Fibroblast of skin of left biceps (primary cell): ENCODE measurements at places on chromosomes 5 and 9.

DNA sequence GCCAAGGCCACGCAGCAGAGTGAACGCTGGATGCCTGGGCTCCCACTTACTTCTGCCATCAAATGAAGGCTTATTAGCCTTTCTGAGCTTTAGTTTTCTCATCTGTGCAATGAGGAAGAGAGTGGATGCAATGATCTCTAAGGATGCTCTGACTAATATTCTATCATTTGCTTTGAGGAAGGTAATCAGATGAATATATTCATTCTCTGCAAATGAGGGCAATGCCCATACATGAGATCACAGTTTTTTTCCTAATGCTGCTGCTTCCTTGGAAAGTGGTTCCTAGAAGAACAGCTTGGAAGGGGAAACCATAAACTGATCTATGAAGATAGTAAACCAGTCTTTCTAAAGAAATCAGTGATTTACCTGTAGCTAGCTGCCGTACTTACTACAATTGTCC lies 152.4 kb downstream of the NSG2 start:
- no peak for DNase-seq

DNA sequence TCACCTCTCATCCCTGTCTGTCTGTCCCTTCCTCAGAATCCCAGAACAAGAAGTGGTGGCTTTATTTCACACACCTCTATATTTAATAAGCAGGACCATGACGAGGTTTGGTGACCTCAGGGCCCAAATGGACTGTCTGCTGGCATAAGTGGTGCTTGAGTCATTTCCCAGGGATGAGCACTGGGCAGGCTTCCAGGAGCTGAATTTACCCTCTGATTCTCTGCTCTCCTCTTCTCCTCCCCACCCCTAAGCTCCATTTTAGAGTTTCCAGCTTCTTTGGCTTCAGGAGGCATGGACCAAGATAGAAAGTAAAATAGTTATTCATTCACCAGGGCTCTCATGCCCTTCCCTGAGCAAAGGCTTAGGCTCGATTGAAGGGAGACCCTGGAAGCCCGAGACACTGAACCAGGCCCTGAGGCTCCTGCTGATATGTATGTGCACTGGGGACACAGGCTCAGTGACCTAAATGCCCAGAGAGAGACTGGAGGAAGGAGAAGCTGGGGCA lies 69.1 kb downstream of the PPARGC1B start:
- DNase-seq, result peak; percentile 42

DNA sequence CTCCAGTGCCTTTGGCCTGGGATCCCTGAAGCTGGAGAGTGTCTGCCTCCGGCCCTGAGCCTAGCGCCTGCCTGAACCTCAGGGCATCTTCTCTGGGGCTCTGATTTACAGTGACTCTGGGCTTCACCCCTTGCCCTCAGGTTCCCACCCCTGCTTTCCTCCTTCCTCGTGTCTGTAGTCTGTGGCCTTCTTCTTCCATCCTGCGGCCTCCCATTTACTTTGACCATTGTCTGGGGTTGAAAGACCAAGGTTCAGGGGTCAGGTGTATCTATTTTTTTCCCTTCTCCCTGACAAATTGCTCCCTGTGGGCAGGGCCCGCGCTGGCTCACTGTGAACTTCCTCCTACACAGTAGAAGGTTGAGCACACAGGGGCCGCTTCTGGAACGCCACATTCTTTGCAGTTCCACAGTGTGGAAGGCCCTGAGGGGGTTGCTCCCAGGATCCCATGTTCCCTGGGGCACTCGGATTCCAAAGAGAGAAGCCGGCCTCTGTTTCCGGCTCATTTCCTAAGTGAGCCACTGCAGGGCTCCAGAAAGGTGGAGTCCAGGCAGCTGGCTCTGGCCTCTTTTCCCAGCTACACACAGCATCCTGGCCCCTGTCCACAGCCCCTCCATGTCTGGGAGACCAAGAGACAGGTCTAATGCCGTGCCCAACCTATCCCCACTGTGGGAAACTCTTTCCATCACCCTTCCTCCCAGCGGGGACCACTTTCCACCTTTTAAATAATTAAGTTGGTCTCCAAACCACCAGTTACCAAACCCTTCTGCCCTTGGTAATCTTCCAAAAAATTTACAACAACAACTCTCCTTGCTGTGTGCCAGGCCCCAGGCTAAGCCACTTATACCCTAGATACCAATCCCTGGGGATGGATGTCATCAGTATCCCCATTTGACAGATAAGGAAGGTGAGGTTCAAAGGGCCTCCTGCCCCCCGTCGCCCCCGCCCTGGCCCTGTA lies 140.3 kb upstream of the IER5L start:
- DNase-seq, result no peak

- no peak for DNase-seq
Observed at GRCh38 chr5:77770293-77771005, 5.7 kb downstream of the TBCA start.

GRCh38 chr5:157903117-157903450 lies 44.1 kb upstream of the CLINT1 start:
- DNase-seq, result no peak

DNA sequence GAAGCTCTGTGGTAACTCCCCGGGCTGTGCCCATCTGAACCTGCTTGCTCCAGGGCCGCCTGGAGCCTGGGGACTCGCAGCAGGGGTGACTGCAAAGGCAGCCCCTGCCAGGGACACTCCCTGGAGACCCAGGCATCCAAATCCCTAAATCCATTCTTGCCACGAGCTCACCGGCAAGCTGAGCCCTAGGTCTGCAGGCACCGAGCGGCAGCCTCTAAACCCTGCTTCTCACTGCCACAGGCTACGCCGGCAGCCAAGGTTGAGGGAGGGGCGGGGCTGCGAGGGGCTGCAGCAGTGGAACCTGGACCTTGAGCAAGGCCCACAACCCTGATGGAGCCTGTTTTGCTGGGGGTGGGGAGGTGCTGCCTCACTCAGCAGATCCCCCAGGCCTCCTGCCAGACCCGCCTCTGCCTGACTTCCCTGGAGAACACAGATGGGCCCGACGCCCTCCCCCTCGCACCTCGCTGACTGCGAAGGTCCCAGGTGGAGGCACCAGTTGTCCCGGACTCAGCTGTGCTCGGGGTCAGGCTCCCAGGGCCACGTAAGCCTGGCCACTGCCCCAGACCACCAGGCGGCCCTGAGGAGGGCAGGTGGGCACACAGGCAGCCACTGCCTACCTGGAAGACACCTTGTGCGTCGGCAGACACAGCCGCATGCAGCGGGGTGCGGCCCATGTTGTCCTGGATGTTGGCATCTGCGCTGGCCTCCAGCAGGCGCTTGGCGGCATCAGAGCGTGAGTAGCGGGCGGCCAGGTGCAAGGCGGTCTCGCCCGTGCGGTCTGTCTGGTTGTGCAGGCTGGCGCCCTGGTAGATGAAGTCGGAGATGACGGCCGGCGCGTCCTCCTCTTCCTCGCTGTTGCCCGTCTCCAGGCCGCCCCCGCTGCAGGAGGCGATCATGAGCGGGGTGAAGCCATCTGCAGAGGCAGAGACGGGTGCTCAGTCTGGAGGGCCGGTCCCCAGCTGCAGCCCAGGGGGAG lies 17.4 kb upstream of the SEC16A start:
- no peak for DNase-seq

DNA sequence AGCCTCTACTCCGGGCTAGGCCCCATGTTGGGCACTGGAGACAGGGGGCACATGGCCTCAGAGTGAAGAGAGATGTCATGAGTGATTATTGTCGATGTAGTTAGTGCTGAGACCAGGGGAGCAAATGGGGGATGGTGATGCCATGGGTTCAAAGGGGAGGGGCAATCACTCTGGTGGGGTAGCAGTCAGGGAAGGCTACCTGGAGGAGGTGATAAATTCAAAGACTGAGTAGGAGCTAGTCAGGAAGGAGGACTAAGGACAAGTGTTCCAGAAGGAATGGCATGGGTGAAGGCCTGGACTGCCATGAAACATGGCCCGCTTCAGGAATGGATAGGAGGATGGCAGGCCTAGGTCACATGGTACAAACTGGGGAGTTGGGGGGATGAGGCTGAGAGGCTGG lies 41.6 kb downstream of the C9orf50 start:
- no peak for DNase-seq

DNA sequence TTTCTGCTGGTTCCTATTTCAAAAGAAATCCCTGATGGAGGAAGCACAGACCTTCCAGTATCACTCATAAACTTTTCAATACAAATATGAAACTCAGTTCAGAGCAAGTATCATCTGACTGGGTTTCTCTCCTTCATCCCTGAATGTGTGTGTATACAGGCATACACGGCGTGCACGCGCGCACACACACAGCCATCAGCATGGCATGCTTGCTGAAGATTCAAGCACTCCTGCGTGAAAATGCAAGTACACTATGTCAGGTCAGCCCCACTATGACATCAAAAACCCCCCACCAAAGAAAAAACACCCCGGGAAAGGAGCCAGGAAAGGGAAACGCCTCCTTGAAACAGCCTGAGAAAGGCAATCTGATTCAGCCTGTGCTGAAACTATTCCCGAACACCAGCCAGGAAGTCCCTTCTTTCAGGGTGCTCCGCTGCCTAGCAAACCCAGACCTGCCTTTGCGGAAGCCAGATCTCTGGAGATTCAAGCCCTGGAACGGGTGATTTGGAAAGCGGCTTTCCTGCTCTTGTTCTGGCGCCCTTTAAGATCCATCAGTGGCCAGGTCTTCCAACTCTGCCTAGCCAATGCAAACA lies 831 bp downstream of the KLHL3 start:
- no peak for DNase-seq

- DNase-seq, result no peak
Observed at GRCh38 chr5:3140117-3140516, 388.6 kb upstream of the IRX2 start.

DNA sequence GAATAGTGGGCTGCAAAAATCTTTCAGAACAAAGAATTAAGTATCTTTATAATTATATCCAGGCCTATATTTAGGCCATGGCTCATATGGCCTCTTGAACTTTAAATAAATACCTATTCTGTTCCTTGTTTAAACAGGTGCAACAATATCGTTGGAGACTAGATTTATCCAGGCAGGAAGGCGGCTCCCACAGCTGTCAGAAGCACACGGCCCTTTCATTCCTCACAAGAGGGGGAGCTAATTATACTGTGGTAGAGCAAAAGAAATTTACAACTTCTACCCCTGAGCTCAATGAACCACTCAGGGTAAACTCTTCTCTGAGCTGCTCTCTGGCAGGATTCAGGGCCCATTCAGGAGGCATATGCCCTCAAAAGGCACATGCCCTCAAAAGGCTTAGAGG lies 31.3 kb downstream of the TMEM174 start:
- no peak for DNase-seq

GRCh38 chr5:132059043-132059695 lies 1.3 kb upstream of the IL3 start:
- no peak for DNase-seq

GRCh38 chr9:17752021-17752420 lies 173.2 kb downstream of the SH3GL2 start:
- no peak for DNase-seq

- DNase-seq, result peak; percentile 12
Observed at GRCh38 chr9:13570068-13570974, 290.8 kb upstream of the MPDZ start.

DNA sequence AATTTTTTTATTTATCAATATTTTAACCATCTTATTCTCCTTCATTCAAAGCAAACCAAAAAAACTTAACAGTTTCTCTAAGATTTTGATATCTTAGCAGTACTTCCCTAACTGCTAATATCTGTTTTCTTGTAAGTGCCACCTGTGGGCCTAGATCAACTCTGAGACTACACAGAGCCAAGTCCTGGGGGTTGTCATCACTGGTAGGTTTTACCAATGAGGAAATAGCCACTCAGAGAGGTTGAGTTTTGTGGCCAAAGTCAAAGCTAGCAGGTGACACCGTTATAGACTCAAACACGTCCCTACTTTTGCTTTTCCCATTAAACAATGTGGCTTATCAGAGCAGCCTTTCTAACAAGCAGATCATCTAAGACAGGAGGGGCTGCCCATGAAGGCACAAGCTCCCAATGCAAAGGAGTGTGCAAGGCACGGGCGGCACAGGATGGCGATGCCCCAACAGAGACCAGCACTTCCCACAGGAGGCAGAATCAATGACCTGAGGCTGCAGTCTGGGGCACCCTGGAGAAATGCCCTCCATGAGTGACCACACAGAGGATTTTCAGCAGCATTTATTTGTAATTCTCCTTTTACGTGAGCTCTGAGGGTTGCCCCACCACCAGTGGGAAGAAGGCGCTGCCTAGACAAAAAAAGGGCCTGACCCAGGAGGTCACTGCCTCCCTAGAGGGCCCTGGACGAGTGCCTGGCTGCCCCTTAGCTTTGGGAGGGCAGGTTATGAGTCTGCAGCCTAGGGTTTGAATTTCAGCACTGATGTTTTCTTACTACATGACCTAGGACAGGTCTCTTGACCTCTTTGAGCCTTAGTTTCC lies 7.4 kb downstream of the TBC1D2 start:
- no peak for DNase-seq

- no peak for DNase-seq
Observed at GRCh38 chr9:117835798-117836197, 131.6 kb downstream of the TLR4 start.

- DNase-seq, result no peak
Observed at GRCh38 chr9:135065804-135066203, 21.7 kb upstream of the OLFM1 start.

DNA sequence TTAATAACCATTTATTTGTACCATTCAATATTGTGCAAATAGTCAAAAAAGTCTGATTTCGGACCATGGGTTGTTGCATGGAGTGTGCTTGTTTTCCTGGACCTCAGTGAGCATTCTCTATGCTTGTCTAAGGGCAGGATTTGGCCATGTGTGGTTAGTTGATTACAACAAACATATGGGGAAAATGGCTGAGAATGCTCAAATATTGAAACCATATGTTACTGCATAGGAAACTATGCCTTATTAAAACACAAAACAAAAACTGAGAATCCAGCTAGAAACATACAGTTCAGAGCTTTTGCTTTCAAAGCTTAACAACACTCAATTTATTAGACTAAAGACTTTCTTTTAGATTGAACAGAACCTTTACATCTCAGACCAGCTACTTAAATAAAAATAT lies 928.3 kb downstream of the NR2F1-AS1 start:
- DNase-seq, result peak; percentile 66

GRCh38 chr9:35682520-35683315 lies 7.0 kb downstream of the TPM2 start:
- DNase-seq, result no peak

- DNase-seq, result no peak
Observed at GRCh38 chr5:13878357-13878756, 66.1 kb downstream of the DNAH5 start.

DNA sequence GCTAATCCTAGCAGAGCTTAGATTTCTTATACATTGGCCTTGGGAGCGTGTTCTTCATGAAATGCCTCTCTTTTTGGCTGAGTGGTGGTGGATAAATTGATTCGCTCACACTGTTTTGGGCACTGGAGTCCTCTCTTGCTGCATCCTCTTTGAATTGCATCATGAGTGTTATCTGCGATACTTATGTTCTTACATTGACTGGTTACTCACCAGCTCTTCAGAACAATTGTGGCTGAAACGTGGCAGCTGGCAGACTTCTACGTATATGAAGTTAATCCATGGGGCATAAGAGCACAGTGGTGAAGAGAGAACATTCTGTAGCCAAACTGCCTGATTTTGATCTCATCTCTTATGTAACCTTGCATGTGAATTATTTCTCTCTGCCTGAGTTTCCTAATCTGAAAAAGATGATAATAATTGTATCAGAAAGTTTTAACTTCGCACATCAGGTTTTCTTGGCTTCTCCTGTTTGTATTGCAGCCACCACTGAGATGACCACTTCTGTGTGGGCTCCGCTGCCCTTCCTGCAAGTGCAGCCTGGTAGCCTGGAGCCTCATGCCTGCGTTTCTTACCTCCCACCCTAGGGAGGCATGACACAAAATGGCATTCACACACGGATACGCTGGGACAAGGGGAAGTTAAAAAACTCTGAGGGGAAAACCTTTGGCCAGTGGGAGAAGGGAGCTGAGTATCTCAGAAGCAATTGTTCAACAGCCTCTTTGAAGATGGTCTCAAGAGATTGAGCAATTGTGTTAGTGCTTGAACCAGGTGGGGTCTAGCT lies 295.2 kb downstream of the ARHGAP26 start:
- no peak for DNase-seq
